Stimulated activated CD8-positive, alpha-beta memory T cell treated with anti-CD3 and anti-CD28 coated beads, Interleukin-4, amount 100 ng/mL, for 24 hours (primary cell): ENCODE measurements at places on chromosomes 7 and 10.

GRCh38 chr7:68943786-68944185 is 654.5 kb upstream of the AUTS2 start:
- no peak for DNase-seq

GRCh38 chr7:40598915-40599314 is 464.1 kb downstream of the SUGCT start:
- no peak for DNase-seq

GRCh38 chr7:132134814-132135445 is 441.3 kb downstream of the PLXNA4 start:
- DNase-seq = no peak

DNA sequence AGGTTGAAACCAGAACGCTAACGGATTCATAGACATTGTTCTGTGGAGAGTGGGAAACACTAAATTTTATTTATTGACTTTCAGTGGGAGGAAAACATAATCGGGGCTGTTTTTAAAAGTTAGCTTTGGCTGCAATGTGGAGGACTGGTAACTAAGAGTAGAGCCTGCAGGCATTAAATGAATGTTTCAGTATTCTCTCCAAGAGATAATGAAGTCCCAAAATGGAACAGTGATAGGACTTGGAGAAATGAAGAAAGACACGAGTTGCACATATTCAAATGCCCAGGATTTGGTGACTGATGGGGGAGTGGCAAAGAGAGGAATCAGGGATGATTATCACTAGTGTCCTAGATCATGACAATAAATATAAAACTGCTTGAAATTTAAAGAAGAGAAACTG is 359.8 kb upstream of the LRRTM3 start:
- no peak for DNase-seq

- DNase-seq = no peak
Measured at GRCh38 chr10:92238054-92238585, 52.8 kb downstream of the CPEB3 start.

DNA sequence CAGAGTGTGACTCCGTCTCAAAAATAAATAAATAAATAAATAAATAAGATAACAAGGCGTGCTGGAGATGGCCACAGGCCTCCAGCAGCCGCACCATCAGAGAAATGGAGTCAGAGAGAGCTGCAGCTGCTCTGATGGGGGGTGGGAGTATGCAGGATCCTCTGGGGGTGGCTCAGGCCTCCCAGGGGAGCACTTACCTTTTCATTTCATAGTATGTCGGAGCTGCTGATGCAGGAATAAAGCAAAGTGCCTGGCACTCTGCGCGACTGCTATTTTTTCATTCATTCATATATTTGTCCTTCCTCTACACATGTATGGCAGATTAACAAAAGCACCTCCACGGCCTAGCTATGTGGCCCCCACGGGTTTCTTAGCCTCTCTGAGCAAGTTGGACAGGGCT is 175.9 kb downstream of the CUX1 start:
- no peak for DNase-seq

DNA sequence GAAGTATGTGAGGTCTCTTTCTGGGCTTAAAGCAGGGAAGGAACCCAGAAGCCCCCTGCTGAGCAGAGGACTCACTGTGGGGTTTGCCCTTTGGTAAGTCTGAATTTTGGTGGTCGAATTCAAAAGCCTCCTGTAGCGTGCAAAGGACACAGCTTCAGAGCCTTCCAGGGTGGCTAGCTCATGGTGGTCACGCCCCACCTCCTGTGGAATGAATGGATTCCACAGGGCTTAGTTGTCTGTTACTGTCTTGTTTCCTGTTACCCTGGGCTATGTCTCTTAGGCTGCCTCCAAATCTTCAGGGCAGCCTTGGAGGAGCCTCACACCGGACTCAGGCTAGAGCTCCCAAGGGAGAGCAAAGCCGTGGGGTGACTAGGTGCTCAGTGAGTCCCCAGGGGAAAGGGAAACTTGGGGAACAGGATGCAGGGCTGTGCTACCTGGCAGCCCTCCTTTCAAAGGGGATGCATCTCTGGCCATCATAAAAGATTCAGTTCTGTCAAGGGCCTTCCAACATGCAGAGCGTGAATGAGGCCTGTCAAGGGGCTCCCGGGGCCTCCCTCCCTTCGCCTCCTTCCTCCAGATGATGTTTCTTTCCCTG is 211.7 kb downstream of the CCSER2 start:
- DNase-seq = no peak

DNA sequence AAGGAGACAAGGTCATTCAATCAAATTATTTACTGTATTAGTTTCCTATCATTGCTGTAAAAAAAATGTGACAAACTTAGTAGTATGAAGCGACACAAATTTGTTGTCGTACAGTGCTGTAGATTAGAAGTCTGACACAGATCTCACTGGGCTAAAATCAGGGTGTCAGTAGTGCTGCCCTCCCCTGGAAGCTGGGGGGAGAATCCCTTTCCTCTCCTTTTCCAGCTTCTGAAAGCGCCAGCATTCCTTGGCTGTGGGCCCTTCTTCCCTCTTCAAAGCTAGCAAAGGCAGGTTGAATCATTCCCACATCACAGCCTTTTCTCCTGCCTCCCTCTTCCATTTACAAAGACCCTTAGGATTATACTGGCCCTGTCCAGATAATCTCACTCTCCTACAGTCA is 28.0 kb downstream of the VPS41 start:
- DNase-seq = no peak

DNA sequence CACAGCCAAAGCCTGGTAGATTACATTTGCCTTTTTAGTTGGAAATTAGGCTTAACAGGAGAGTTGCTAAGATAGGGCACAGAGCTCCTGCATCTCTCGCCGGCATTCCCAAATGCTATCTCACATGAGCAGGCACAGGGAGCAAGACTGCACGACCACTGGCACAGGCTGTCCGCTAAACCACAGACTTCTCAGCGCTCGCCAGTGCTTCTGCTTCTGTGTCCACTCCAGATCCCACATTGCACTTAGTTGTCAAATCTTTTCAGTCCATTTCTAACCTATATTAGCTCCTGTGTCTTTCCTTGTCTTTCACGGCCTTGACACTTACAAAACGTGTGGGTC is 138.9 kb downstream of the EGFR start:
- DNase-seq = no peak

DNA sequence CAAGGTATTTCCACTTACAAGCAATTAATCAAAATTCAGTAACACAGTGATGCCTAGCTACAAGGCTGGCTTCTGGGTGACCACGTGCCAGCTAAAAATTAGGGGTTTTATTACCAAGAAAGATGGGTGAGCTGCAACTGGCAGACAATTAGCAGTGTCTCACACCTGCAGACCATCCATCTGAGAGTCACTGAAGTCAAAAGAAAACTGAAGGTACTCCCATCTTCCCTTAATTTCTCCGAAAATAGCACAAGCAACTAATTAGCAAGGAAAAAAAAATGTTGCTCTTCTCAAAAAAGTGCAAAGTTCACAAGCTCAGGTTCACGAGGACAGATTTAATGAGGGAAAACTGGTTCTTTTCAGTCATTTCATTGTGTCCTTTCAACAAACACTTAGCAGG is 28.4 kb downstream of the RSU1 start:
- no peak for DNase-seq

DNA sequence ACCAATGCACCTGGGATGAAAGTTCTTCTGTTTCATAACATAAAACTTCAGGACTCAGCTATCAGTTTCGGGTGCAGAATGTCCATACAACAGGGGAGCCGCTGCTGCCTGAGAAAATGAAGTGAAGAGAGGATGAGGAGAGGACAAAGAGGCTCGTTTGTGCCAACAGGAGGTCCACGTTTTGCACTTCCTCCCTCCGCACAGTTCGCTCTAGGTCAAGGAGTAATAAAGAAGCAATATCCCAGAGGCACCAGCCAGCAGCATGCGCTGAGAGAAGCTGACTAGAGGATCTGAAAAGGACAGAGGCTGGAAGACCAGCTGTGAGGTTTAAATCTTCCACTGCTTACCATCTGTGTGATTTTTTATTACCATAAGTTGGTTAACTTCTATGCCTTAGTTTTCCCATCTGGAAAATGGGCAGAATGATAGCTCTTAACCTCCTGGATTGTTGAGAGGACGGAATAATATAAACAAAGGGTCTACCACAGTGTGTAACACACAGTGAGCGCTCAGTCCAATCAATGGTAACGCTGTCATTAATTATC is 709 bp downstream of the GPAM start:
- no peak for DNase-seq

DNA sequence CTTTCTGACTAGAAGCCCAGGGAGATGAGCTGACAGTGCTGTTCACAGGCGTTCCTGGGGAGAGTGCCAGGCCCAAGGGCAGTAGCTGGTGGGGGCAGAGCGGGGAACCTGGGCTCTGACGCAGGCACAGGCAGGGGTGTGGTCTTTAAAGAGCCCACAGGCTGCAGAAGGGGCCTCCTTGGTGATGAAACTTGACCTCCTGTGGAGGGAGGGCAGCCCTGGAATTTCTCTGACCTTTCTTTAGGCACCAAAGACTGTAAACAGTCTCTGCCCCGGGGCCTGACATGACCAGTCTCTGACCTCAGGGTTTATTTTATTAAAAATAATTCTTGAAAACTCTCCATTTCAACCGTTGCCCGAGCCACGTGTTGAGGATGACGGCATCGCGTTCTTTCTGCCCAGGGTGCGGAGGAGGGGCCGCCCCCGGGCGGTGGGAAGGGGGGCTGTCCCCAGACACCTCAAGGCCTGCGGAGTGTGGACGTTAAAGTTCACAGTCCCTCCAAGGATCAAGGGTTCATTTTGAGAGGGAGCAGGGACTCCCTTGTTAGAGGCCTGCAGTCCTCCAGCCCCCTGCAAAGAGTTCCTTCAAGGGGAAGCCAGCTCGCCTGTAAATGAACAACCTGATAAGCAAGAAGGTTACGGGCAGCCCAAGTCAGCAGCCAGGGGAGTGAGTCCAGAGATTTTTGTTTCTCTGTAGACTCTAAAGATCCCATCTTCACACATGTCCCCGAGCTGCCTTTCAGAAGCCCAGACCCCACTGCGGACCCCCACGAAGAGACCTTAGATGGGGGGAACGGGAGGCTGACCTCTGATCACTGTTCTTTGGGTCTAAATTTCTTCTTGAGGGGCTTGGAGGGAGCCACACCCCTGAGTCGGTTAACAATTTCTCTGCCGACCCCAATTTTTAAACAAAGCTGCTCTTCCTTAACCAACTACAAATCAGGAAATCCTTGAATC is 128.9 kb downstream of the VIPR2 start:
- DNase-seq = no peak

DNA sequence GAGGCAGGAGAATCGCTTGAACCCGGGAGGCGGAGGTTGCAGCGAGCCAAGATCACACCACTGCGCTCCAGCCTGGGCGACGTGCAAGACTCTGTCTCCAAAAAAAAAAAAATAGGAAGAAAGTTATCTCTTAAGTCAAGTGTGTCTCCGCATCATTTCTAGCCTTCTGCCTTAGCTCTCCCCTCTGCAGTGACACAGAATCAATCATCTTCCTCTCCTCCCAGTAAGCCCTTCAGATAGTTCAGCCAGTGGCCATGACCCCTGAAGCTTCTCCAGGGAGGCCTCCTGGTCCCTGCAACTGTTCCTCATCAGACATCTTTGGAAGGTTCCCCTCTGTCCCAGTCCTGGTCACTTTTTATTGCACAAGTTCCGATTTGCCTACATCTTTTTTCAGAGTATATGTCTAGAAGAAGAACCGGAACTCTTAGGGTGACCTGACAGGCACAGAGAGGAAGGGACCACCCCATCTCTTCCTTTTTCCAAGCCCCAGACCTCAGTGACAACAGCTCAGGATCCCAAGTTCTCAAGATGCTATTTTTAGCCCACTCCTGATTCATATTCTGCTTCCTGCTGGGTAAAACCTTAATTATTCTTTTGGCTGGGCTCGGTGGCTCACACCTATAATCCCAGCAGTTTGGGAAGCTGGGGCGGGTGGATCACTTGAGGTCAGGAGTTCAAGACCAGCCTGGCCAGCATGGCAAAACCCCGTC is 6.6 kb upstream of the RHBDD2 start:
- DNase-seq = no peak

GRCh38 chr10:42864575-42864974 is 82.0 kb downstream of the BMS1 start:
- no peak for DNase-seq

DNA sequence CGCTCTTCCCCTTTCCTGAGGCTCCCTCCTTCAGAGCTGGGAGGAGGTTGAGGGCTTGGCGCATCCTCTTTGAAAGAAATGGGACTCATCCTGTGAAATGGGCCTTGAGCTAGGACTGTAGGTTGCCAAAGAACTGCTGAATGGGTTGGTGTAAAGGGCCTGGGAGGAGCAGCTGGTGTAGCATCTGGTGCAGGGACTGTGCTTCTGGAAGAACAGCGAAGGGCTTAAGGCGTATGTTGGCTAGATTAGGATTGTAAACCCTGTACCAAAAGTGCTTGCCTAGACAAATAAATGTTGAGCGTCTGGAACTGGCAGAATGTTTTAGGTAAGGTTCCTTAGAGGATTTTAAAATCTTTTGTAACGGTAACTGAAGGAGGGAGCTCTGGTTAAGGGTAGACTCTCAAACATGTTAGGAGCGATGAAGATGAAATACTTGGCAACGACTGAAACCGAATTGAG is 563 bp downstream of the STAM start:
- no peak for DNase-seq

GRCh38 chr10:106761906-106762305 is 402.6 kb downstream of the SORCS1 start:
- DNase-seq = no peak

DNA sequence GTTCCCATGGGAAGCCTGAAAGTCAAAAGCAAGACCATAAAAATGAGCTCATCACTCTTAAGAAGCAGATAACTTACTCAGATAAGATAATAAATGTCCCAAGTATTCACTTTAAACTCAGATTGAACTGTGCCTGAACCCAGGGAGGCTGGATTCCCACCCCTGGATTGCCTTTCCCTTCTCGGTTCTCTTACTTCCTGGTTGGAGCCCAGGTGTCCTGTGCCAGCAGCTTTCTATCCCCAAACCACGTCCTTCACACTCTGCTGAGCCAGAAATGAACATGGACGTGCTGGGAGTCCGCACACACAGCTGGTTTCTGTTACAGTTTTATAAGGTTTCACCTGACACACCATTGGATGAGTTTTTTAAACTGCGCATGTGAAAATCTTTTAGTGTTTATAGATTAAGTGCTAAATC is 636.2 kb upstream of the IGFBP3 start:
- no peak for DNase-seq

GRCh38 chr7:22153432-22154142 is 203.4 kb downstream of the RAPGEF5 start:
- no peak for DNase-seq

- no peak for DNase-seq
Measured at GRCh38 chr7:36749282-36749960, 25.1 kb upstream of the AOAH start.
